ENCODE measurements at places on chromosomes 4 and X.
A peak's percentile ranks its signal among the peaks of the same experiment; 100 is the strongest.

- DNase-seq: peak; percentile 21
Observed at GRCh38 chrX:119755981-119756533, 2.3 kb upstream of the SOWAHD start.

- no peak for DNase-seq
Observed at GRCh38 chr4:51855270-51855669, 12.3 kb downstream of the DCUN1D4 start.

DNA sequence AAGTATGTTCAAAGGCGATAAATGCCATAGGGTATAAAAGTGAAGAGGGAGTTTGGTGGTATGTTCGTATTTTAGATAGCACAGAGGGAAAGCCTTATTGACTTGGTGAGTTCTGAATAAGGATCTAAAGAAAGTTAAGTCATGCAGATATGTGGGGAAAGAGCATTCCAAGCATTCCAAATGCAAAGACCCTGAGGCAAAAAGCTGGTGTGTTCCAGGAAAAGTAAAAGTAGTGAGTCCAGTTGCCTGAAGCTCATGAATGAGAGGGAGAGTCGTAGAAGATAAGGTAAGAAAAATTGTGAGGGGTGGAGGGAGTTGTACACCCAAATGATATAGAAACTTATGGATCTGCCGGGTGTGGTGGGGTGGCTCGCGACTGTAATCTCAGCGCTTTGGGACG, 426.7 kb downstream of the RPA4 start:
- DNase-seq: no peak

- DNase-seq: no peak
Observed at GRCh38 chr4:31366041-31366440, 645.9 kb downstream of the PCDH7 start.

- no peak for DNase-seq
Observed at GRCh38 chr4:38075370-38076152, 115.4 kb downstream of the PTTG2 start.

Data from stimulated activated CD8-positive, alpha-beta memory T cell treated with anti-CD3 and anti-CD28 coated beads, Interleukin-4, amount 100 ng/mL, for 24 hours (primary cell).